ENCODE measurements at places on chromosomes 3 and 15. TPM values are rescaled to one million over a fixed set of nuclear protein-coding genes. Genes with fewer than 3 reads are reported as not detected.
A peak's percentile ranks its signal among the peaks of the same experiment; 100 is the strongest.

DNA sequence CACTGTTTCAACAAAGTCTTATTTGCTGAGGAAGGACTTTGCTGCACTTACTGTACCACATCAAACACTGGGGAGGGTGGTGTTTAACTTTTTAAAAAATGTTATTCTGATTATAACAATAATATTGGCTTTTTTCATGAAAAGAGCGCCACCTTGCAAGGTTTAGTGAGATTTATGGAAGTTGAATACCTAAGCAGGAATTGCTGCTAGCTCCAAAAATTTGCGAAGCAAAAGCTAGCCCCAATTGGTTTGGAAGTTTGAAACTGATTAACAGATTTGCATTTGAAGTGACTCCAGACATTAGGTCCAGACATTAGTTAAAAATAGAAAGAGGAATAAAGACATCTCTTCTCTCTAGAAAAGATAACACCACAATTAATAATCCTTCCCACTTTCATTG, 6.7 kb downstream of the ZIC1 start:
- no peak for DNase-seq

DNA sequence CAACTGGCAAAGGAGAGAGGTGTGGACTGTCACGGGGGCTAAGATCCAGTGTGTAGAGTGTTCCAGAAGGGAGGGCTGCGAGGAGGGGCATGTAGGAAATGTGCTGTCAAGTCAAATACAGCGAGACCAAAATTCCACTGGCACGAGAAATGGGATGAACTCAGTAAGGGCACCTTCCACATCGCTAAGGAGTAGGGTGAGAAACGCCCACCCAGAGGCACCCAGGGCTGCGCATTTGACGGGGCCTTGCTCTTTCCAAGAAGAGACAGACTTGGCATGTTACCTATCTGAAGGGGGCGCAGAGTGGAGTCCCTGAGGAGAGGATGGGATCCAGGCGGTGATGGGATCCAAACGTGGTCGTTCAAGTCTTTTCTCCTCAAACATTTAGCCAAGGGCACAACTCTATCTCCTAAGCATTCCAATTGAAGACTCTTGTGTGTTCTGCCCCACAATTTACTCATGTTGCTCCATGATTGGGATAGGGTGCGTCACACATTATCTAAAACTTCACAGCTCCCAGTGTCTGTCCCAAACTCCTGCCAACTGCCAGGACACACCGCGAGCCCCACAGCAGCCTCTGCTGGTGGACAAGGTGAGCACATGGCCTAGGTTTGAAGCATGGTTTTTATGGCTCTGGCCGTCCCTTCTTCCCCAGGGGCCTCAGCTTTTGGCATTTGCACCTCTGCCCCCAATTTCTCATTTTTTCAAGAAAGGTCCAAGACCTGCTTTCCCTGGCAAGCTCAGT, 7.6 kb downstream of the SELENOS start:
- no peak for DNase-seq

STXBP5L gene
- not detected for total RNA-seq

DNA sequence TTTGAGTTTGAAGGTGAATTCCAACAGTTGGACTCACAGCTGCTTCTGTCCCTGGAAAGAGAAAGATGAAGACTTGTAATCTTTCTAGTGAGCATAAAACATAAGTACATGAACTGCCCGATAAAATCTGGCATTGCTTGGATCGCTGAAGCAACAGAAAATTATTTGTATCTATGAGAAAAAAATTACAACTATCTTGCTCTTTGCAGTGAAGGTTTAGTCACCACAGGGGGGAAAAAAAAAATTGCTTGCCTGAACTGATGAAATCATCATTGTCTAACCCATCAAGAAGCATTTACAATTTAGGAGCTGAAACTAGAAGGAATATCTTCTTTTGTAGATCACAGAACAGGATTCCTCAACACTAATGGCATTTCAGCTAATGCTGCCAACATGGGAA, 20.0 kb downstream of the TMEM207 start:
- DNase-seq = peak; percentile 59

UPK1B gene
- 0.28 TPM for total RNA-seq

GRCh38 chr3:106299300-106300098, 430.7 kb upstream of the CBLB start:
- DNase-seq = peak; percentile 32

ATP2B2 gene
- under 0.01 TPM for total RNA-seq

DNA sequence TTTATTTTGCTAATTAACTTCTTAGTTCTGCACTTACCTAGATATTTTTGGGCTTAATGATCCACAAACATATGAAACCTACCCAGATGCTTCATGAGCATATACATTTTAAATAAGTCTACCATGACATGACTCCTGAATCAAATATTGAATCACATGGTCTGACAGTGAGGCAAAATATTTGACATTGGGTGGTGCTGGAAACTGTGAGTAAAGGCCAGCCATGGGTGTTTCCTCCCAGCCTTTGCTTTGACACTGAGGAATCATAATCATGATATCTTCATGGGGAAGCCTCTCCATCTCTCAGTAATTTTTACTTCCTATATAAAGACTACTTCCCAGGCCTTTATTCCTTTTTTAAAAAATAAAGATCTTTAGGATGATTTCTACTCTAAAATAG, 22.8 kb upstream of the SSR3 start:
- peak; percentile 9 for DNase-seq

DNA sequence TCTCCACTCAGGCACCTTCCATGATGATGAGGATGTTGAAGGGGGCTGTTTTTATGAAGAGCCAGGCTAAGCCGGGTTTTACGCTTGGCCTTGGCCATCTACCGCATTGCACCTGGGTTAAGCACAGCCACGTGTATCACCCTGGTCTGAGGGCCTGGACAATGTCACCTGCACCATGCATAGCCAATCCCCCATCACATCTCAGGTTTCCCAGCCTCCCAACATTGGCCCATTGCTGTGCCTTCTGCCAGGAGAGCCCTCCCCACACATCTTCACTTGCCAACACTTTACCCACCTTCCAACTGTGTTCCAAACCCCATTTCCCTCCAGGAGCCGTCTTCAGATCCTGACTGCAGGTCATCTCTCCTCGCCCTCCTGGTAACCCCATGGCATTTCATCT, 135.3 kb upstream of the ABHD17C start:
- DNase-seq = no peak

GRCh38 chr3:189849262-189849661, 218.1 kb downstream of the TP63 start:
- DNase-seq = no peak

DNA sequence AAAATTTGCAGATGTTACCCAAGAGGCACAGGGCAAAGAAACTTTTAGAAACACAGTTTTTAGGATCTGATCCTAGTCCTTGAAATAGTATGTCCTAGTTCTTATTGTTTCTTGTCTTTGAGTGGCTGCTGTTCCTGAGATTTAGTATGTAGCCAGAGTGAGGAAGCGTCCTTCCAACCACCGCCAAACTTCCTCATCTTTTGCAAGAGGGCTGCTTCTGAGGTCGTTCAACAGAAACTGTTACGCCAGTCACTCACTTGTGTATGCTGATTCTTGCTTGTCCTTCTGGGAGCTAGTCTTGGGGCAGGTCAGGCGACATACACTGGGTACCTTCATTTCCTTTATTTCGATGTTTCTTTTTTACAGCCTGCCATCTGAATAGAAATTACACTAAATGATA, 577.3 kb upstream of the ZNF717 start:
- no peak for DNase-seq

DNA sequence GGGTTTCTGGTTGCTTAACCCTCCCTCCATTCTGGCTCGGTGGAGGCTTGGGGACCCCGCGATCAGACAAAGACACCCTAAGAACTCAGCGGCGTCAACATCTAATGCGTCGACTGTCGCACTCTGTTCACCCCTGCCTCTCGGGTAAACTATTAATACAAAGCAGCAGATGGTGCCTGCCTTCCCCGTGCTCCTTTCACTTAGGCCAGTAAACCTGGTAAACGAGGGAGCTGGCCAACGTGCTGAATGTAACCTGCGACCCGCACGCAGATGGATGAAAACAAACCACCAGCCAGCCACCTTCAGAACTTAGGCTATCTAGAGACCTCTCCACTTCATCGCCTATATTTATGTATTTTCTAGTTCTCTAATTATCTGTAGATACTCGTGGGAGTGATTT, 848 bp upstream of the CADPS start:
- DNase-seq = peak; percentile 20

OR5H15 gene
- total RNA-seq = not detected

DNA sequence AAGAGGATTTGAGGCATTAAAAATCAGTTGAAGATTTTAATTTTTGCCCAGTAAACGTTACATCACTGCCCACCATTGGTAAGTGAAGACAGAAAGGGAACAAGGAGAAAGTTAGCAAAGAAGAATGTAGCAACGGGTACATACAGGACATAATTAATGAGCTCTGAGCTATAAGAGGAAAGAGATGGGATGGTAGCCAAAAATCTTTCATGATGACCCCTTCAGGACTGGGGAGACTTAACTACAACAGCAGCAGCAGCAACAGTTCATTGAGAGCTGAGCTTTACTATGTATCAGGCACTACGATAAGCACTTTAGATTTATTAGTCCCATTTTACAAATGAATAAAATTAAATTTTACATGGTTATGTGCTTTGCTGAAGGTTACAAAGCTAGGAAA, 18.4 kb downstream of the EMC4 start:
- peak; percentile 17 for DNase-seq

DNA sequence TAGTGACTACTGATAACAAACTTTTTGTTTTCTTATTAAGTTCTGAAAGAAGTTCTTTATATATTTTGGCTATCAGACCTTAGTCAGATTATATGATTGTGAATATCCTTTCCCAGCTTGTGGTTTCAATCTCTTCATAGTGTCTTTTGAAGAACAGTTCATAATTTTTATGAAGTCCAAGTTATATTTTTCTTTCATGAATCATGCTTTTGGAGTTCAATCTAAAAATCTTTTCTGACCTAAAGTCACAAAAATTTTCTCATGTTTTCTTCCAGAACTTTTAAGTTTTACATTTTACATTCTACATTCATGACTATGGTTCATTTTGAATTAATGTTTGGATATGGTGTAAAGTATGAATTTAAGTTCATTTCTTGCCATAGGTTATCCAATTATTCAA, 34.2 kb upstream of the OCA2 start:
- DNase-seq = peak; percentile 36

RYK gene
- total RNA-seq = 106 TPM

DNA sequence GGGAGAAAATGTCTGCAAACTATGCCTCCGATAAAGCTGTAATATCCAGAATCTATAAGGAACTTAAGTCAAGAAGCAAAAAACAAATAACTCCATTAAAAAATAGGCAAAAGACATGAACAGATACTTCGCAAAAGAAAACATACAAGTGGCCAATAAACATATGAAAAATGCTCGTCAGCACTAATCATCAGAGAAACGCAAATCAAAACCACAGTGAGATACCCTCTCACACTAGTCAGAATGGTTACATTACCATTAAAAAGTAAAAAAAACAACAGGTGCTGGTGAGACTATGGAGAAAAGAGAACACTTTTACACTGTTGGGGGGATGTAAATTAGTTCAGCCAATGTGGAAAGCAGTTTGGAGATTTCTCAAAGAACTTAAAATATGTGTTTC, 498.5 kb upstream of the GRM7 start:
- no peak for DNase-seq

DNA sequence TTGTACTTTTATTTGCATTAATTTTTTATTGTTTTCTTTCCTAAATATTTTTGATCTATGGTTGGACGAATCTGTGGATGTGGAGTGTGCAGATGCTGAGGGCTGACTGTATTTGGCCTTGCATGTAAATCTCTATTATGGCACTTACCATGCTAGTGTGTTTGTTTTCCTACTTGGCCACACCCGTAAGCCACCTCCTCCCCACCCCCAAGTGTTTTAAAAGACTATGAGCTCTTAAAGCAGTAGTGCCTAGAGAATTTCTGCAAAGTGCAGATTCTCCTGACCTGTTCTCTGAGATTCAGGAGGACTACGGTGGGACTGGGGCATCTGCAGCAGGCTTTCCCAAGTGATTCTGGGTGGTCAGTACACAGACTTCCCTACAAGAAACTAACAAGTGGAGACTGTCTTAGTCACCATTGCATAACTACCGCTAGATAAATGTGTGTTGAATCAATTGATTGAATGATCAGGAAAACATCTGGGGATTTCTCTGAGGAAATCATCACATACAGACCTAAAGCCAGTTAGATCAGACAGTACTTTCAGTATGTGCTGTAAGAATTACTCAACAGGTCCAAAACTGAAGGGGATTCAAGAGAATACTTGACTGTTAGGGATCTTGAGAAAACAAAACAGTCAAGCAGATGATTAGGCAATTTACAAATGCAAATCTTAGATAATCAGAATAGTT, 6.2 kb upstream of the TIPARP start:
- peak; percentile 60 for DNase-seq

- no peak for DNase-seq
These were observed 404.1 kb upstream of the ATP11B start for GRCh38 chr3:182389071-182389815.

DNA sequence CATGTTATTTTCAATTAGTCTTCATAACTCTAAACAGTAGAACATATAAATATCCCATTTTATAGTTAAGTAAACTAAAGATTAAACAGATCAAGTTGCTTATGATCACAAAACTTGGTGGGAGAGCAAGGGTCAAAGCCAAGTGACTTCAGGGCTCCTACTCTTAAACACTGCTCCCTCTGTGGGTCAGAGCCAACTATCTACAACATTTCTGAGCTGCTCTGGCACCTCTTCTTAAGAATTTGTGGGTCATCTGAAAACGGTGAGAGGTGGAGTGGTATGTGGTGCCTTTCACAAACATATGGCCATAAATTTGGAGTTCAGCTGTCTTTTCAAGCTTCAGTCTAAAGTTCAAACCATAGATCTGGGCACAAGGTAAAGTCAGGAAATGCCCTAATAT, 10.9 kb downstream of the ATG3 start:
- no peak for DNase-seq

DNA sequence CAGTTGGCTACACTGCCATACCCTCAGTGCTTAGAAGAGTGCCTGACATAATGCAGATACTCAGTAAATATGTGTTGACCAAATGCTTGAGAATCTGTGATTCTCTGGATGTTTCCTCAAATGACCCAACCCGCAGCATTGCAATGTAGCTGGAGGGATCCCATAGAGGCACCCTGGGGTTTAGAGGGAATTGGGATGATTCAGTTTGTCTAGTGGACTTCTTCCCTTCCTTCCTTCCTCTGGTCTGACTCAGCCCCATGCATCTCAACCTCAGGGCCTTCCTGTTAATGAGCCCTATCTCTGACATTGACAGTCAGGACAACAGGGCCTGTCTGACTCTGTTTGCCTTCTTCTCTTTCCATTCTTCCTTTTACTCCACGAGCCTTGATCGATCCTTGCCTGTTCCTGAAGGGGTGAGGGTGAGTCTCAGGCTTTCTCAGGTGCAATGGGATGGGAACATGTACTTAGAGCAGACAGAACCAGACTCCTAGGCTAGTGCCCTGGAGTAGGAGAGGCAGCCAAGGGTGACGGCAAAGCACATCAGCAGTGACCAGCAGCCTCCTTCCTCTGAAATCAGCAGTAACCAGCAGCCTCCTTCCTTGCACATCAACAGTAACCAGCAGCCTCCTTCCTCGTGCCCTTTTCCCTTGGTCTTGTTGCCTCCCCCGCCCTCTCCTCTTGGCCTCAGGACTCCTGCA, 78.2 kb downstream of the DGKG start:
- DNase-seq = peak; percentile 59

DNA sequence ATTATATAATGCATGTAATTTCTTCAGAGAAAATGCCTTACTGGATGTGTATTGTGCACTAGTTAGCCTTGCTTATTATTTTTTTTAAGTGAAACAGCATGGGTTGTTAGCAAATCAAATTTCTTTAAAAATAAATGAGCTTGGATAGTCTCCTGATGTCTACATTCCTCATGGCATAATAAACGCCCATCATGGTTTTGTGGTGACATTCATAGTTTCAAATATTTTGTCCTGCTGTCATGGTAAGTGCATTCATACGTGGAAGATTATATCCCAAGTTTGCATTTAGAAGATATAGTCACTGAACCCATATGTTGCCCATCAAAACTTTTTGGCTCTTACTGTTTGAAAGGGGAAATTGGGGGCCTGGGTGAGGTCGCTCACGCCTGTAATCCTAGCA, 130.7 kb downstream of the ALCAM start:
- no peak for DNase-seq
